ENCODE measurements at places on chromosomes 6 and 20. TPM values are rescaled to one million over a fixed set of nuclear protein-coding genes. Genes with fewer than 3 reads are reported as not detected.

Gene SLC25A27
- 0.38 TPM for total RNA-seq

Gene GRM1
- total RNA-seq: not detected

DNA sequence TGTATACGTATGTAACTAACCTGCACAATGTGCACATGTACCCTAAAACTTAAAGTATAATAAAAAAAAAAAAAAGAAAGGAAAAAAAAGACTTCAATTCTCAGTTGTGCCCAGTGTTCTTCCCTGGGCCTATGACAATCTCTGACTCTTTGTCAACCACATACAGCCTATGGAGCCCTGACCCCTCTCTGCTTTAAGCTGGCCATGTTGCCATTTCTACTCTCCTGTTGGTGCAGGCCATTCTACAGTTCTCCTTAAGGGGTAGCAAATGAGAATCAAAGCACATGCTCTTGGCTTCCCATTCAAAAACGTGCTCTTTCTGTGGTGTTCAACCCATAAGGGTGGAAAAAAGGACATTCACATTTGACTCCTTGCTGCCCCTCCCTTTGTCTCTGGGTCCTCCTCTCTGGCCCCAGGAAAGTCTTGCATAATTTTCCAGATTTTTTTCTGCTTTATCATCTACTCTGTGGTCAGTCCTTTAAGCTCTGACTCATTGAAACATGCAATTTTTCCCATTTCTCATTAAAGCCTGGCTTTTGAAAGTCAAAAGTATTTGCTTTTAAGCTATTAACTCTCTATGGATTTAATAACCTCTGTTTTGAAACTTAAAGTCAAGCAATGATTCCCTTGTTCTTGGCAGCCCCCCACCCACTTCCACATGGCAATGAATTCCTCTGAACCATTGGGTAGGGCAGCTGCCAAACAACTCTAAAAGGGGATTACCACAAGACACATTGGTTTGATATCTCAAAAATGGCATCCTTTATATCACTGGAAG is 208.6 kb upstream of the MCHR2 start:
- no peak for DNase-seq

Gene LGSN
- not detected for total RNA-seq

DNA sequence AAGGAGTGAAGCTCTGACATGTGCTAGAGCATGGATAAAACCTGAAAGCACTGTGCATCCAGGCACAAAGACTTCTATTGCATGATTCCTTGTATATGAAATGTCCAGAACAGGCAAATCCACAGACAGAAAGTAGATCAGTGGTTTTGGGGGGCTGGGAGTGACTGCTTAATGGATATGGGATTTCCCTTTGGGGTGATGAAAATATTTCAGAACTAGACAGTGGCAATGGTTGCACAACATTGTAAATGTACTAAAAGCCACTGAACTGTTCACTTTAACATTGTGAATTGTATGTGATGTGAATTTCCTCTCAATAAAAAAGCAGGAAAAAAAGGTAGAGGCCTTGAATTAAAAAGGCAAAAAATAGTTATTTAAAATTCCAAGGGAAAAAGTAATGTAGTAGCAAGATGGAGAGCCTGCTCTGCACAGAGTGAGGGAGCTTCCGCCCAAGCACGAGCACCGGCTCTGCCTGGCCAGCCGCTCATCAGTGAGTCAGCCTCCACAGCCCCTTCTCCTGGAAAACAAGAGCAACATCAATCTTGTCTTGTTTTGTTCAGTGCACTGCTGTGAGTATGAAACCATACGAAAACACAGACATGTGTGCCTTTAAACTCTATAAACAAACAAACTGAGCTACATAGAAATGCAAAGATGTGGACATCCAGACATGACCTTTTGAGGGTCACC is 74.6 kb upstream of the THBS2 start:
- DNase-seq: no peak

DNA sequence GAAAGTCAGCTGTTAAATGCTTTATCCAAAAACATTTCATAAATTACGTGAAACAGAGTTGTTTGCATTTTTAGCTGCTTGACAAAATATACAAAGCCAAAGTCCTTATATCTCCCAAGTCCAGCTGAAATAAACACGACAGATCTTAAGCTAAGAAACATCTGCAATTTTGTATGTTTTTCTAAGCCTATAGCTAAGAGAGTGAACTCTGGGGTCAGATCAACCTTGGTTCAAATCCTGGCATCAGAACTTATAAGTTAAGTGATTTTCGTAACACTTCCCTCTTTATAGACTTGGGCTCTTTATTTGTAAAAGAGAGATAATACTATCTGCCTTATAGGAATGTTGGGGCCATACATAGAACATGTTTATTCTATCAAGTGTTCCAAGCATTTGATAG is 176.7 kb downstream of the PTPRK start:
- no peak for DNase-seq

- DNase-seq: no peak
Measured at GRCh38 chr6:20811109-20811761, 277.0 kb downstream of the CDKAL1 start.

- no peak for DNase-seq
Measured at GRCh38 chr20:21396599-21397340, 556 bp downstream of the NKX2-4 start.

- DNase-seq: no peak
Measured at GRCh38 chr20:58084566-58084965, 143.9 kb downstream of the ANKRD60 start.

DNA sequence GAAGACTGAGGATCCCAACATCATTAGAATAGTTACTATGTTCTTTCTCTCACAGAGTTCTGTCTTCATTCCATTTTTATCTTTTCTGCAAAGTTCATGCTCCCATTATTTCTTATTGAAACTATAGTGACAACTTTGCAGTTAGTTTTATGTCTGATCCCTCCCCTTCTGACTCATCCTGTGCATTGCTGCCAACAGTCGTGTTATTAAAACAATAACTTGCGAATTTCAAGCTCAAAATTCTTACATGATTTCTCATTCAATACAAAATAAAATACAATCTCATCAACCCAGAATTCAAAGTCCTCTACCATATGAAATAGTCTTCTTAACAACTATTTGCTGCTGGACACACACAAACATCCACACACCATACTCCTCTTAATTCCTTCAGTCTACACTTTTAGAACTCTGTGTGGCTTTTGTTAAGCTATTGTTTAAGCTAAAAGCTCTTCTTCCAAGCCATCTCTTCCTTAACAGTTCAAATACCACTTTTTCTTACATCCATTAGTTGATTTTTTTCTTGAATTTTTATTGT is 261.4 kb upstream of the IRAK1BP1 start:
- no peak for DNase-seq

Gene TNF
- total RNA-seq: 215 TPM

DNA sequence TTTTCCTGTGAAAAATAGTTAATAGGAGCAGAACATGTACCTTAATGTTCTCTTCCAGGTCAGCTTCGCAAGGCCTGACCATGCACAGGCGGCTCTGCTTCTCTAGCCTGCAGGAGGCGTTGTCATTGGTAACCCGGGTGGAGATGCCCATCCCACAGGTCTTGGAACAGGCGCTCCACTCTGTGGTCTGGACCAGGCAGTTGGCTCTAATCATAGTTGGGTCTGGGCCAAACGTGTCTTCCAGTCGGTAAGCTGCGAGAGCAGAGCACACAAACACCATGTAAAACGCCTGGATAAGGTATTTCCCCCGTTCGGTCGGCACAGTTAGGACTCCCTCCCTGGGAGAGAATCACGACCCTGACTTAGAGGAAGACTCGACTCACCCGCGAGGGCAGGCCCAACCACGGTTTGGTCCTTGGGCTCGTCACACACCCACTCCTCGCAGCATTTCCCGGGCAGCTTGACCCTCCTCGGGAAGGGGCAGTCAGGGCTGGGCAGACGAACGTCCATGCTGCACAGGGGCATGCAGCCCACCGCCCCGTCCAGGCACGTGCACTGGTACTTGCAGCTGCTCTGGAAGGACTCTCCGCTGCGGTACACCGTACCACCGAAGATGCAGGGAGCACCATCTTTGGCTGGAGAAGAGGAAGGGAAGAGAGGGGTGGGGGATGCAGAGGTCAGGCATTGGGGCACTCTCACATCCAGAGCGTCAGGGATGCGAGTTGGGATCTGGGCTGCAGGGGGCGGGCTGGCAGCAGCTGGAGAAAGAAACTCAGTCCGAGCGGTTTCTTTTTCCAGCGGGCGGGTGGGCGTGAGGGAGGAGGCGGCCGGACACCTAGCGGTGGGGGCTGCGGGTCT is 1.0 kb downstream of the CCN2 start:
- DNase-seq: no peak

Gene RING1
- 43.1 TPM for total RNA-seq

DNA sequence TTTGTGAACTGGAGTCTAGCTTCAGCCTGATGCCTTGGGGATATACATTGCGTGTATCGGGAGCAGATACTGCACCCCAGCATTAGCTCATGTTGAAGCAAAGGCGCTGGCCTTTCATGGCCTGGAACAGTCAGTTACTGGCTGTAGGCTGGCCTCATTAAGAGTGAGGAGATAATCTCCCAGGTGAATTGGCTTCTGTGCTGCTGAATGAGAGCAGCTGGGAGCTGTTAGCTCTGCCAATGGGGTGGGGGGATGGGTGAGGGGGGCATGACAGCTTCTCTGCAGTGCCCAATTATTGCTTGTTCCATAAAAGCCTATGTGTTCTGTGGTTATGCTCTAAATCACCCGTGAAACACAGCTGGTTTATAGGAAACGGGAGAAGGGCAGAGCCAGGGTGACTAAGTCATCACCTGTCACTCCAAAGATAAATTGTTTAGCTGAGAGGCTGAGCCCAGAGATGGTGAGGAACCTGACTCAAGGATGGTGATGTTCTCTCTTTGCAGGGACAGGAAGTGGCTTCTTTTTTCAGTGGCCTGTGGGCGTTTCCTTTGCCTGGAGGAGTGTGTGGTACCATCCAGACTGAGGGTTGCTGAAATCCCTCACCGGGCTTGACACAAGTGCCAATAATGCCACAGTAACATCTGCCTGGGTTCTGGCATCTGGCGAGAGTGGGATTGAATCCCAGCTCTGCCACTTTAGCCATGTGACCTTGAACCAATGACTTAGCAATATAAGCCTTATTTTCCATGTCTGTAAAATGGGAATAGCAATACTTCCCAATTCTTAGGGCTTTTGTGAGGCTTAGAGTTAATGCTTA is 170.8 kb downstream of the BCAS1 start:
- peak; percentile 69 for DNase-seq

Gene GNMT
- total RNA-seq: 0.39 TPM

Gene SPATA2
- total RNA-seq: 16.0 TPM

Measured in CD8-positive, alpha-beta memory T cell (primary cell).